ENCODE measurements at places on chromosomes 11 and 22.
A peak's percentile ranks its signal among the peaks of the same experiment; 100 is the strongest.

- DNase-seq, result peak; percentile 93
These were observed 11.8 kb downstream of the LTBP3 start for GRCh38 chr11:65546217-65546958.

- DNase-seq, result no peak
These were observed 129.0 kb downstream of the TBC1D22A start for GRCh38 chr22:46891382-46891951.

GRCh38 chr22:22158965-22159364 is 85.6 kb upstream of the VPREB1 start:
- DNase-seq, result no peak

DNA sequence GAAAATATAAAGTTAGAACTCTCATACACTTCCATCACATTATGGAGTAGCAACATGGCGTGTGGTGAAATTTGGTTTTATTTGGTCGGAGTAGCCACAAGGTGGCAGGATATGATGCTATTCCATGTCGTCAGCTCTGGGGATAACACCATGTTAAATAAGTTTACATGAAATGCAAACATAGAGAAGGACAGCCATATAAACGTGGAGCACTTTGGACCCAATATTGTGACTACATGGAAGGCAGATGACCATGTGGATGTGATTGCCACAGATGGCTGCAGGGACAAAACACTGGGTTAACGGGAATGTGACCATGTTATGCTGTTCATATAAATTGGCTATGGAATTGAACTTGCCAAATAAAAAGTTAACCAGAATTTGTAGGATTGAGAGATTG is 21.0 kb downstream of the OR5M11 start:
- peak; percentile 7 for DNase-seq

DNA sequence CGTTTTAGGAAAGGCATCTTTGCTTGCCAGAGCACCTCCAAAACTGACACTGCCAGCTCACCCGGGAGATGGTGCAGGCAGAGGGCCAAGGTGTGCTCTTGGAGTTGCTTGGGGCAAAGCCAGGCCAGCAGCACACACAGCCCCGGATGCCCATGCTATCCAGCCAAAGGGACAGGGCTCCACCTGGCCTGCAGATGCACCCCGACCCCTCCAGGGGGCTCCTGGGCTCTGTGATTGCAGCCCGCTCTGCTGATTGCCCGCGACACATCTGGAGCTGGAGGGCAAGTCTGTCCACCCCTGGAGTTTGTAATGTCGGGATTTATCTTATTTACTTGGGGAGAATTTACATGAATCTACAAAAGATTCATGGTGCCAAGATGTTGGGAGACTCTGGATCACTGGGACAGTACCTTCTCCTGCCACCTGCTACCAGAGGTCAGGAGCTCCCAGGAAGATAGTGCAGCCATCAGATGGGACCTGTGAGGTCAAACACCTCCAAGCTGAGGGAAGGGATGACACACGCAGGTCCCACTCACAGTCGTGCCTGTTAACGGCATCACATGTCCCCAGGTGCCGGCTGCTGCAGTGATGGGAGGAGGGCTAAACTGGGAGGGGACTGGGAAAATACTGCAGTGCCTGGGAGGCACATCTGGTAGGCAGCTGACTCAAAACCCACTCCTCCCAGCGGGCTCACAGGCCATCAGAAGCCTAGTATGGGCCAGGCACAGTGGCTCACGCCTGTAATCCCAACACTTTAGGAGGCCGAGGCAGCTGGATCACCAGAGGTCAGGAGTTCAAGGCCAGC is 17.2 kb downstream of the CBX7 start:
- peak; percentile 10 for DNase-seq
